ENCODE measurements at places on chromosomes 1 and 21. TPM values are rescaled to one million over a fixed set of nuclear protein-coding genes. Genes with fewer than 3 reads are reported as not detected.

GRCh38 chr21:34690041-34690792 is 21.4 kb downstream of the CLIC6 start:
- H3K36me3 ChIP-seq = peaks cover 8% of the 10 kb centered on the region
- H3K27me3 ChIP-seq = no peaks in the 10 kb centered on the region
- peaks cover 4% of the 10 kb centered on the region for H3K4me1 ChIP-seq
- H3K4me3 ChIP-seq = no peak overlapping the region
- no peak overlapping the region for H3K27ac ChIP-seq

- no peaks in the 10 kb centered on the region for H3K4me1 ChIP-seq
- no peak overlapping the region for H3K27ac ChIP-seq
- H3K4me3 ChIP-seq = no peak overlapping the region
- no peak for DNase-seq
These were observed 421.7 kb upstream of the CHRM3 start for GRCh38 chr1:238964631-238965030.

- H3K36me3 ChIP-seq = peaks cover 6% of the 10 kb centered on the region
- H3K27ac ChIP-seq = no peak within 1 kb of the TSS
- DNase-seq = no peak
- peak within 1 kb of the TSS; percentile 64 for H3K4me3 ChIP-seq
- H3K4me1 ChIP-seq = no peaks in the 10 kb centered on the region
These were observed at the start of gene TP73 for GRCh38 chr1:3651930-3652547. TP73 (plus strand) TSS chr1:3652516; CDS start chr1:3682366, 29,850 bp downstream.

DNA sequence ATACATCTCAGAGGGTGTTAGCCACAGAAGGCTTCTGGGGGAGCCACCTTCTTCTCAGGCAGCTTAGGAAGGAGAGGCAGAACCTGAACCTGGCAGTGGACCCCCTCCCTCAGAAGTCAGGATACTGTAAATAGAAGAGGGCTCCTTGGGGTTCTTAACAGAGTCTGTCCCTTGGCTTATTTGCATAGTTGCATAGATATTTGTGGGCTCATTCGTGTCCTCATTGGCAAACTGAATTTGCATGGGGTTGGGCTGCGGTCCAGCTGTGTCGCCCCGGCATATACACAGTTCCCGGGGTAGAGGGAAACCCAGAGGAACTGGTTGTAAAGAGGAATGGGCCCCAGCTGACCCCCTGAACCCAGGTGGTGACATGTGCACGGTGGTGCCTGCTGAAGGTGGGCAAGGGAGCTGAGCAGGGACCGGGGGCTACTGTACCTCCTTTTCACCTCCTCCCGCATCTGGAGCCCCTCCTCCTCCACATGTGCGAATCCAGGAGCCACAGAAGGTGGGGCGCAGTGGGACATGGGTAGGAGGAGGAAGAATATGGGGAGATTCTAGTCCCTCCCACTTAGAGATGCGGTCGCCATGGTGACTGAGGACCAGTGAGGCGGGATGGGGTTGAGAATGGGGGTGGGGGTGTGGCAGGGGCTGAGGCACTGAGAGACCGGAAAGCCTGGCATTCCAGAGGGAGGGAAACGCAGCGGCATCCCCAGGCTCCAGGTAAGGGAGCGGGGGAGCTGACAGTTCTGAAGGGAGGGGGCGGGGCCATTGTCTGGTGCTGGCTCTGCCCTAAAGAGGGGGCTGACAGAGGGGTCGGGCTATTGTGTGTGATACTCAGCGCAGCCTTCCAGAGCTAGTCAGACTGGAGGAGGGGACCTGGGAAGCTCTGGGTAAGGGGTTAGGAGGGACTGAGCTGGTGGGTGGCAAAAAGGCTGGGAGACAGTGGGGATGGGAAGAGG is 3.7 kb upstream of the SEMA4A start:
- DNase-seq = peak; percentile 97
- no peaks in the 10 kb centered on the region for H3K36me3 ChIP-seq
- H3K4me1 ChIP-seq = peaks cover 27% of the 10 kb centered on the region
- peak overlapping the region; percentile 79 for H3K4me3 ChIP-seq

GRCh38 chr1:88892357-88892877 is 1.1 kb upstream of the GTF2B start:
- H3K36me3 ChIP-seq = no peaks in the 10 kb centered on the region
- DNase-seq = peak; percentile 43
- H3K4me3 ChIP-seq = peak overlapping the region; percentile 12
- no peaks in the 10 kb centered on the region for H3K27me3 ChIP-seq

SEMA6C gene
- total RNA-seq = 12.3 TPM

FABP3 gene
- total RNA-seq = 9.0 TPM
